Sigmoid colon (tissue), 7 donors: ENCODE measurements at places on chromosomes 5 and 9. TPM values are rescaled to one million over a fixed set of nuclear protein-coding genes. Genes with fewer than 3 reads are reported as not detected.

Gene MEGF10
- under 0.01 TPM for polyA plus RNA-seq

Gene CDC25C
- 5.9 TPM for polyA plus RNA-seq

DNA sequence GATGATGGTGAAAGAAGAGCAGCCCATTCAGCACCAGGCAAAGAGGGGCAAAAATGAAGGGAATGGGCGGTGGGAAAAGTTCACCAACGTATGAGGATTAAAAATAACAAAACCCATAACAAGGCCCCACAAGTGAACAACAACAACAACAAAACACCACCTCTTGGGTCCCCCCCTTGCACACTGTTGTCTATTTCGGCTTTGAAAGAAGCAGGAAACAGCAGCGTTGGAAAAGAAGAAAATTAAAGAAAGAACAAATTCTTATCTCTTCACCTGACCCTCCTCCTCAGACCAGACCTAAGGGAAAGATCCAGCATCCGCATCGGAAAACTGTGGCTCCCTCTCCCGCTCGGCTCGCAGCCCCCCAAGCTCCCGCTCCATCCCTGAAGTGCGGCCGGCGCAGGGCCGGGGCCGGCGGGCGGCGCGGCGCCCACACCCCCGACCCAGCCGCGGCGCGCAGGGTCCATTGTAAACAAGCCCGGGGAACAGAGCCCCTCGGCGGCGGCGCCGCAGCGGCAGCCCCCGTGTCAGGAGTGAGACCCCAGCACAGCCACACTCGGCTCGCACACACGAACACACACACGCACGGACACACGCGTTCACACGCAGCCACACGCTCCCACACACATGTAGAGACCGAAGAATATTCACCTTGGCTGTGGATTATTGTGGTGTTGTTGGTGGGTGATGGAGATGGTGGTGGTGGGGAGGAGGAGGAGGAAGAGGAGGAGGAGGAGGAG is 535 bp downstream of the RFX3 start:
- no peak for DNase-seq
- no peaks in the 10 kb centered on the region for H3K36me3 ChIP-seq
- H3K27me3 ChIP-seq: no peaks in the 10 kb centered on the region
- peak overlapping the region; percentile 84 for H3K4me3 ChIP-seq
- peak overlapping the region; percentile 100 for H3K27ac ChIP-seq

Gene F2RL1
- polyA plus RNA-seq: 51.7 TPM

Gene PCDHGC3
- 5.1 TPM for polyA plus RNA-seq

GRCh38 chr5:41790038-41790776 is 80.0 kb downstream of the OXCT1 start:
- no peaks in the 10 kb centered on the region for H3K36me3 ChIP-seq
- no peaks in the 10 kb centered on the region for H3K27me3 ChIP-seq
- no peak overlapping the region for H3K27ac ChIP-seq
- no peak for DNase-seq

DNA sequence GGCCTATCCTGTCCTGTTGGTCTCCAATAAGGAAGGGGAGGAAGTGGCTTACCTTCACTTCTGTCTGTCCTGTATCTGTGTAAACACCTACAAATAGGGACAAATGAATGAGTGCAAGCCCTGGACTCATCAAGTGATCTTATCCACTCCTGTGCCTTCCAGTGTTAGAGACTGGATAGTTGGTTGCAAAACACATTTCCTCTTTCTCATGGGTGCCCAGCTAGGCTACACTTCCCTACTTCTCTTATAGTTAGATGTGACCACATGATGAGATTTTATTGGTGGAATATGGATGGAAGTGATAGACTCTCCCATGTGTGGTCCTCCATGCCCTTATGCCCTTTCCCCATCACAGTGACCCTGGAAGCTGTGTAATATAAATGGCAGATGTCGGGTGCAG is 16.9 kb upstream of the PFDN1 start:
- no peaks in the 10 kb centered on the region for H3K27me3 ChIP-seq
- H3K27ac ChIP-seq: no peak overlapping the region
- H3K4me3 ChIP-seq: no peak overlapping the region
- H3K36me3 ChIP-seq: no peaks in the 10 kb centered on the region
- H3K4me1 ChIP-seq: no peaks in the 10 kb centered on the region
- DNase-seq: no peak

GRCh38 chr9:93264338-93265125 is 80.6 kb downstream of the WNK2 start:
- no peak overlapping the region for H3K27ac ChIP-seq
- peak; percentile 55 for DNase-seq
- no peaks in the 10 kb centered on the region for H3K4me1 ChIP-seq
- H3K4me3 ChIP-seq: no peak overlapping the region
- H3K36me3 ChIP-seq: peaks cover 33% of the 10 kb centered on the region
- H3K27me3 ChIP-seq: no peaks in the 10 kb centered on the region

- H3K4me1 ChIP-seq: peaks cover 4% of the 10 kb centered on the region
- DNase-seq: no peak
- H3K36me3 ChIP-seq: no peaks in the 10 kb centered on the region
- no peak overlapping the region for H3K4me3 ChIP-seq
Measured at GRCh38 chr9:131043087-131043486, 34.1 kb downstream of the LAMC3 start.
